ENCODE measurements at places on chromosomes 7 and 10.

- no peak for DNase-seq
Measured at GRCh38 chr10:6083523-6084475, 5.0 kb upstream of the RBM17 start.

- DNase-seq = no peak
Measured at GRCh38 chr10:50447691-50448090, 176.1 kb downstream of the SGMS1 start.

- DNase-seq = peak; percentile 51
Measured at GRCh38 chr7:34823650-34824258, 165.7 kb downstream of the NPSR1 start.

DNA sequence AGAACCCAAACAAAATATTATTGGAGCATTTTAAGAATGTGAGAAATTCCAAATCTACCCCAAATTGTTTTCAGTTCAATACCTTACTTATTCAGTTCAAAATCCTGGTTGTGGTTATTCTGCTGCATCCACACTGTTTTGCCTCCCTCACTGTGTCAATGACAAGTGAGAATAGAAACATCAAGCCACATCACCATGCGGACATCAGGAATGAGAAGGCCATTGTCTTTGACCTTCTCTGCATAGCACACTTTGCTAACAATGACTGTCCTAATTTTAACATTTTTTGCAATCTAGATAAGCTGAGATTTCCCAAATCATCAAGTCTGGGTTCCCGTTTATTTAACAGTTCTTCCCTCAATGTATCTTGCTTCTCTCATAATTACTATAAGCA, 93.7 kb downstream of the ELAPOR2 start:
- no peak for DNase-seq

DNA sequence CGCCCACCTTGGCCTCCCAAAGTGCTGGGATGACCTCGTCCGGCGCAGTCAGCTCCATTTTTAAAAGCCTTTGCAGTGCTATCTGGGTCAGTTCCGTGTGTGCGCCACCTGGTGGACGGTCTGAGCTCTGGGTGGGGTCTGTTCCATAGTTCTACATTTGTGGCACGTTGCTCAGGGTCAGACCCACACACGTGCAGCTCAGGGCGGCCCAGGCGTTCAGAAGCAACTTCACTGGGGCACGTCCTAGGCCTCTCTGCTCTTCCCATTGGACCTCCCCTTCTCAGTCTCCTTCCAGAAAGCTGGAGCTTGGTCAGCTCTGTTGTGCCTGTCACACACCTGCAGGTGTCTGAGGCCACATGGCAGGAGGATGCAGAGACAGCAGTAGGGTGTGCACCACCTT, 137.9 kb downstream of the DNAJB6 start:
- peak; percentile 42 for DNase-seq

GRCh38 chr7:155494551-155494950, 36.6 kb downstream of the EN2 start:
- DNase-seq = no peak

- DNase-seq = no peak
Measured at GRCh38 chr7:11615174-11615573, 216.8 kb downstream of the THSD7A start.

- DNase-seq = no peak
Measured at GRCh38 chr7:19899529-19899928, 126.1 kb upstream of the TMEM196 start.

DNA sequence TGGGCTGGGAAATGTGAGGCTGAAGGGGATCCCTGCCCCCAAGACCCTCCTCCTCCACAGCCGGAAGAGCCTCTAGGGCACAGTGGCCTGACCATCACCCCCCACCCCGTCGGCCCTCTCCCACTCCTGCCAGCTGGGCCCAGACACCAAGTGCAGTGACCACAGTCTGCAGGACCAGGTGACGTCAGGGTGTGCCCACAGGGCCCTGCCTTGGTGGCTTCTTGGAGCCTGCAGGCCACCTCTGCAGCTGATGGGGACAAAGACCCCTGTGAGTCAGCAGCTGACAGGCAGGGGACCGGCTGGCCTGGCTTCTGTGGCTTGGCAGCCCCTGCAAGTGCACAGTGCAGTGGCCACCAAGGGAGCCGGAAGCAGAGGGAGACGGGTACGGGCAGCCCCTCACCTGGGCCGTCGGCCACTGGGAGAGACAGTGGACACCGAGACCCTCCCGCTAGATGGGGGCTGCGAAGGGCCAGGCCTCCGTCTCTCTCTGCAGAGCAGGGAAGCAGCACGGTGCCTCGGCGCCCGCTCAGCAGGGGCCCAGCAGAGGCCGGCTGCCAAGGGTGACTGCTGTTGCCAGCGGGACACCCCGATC, 274.6 kb downstream of the ELFN1 start:
- DNase-seq = no peak

Data from stimulated activated CD4-positive, alpha-beta T cell treated with anti-CD3 and anti-CD28 coated beads, Interleukin-4, amount 100 ng/mL, for 48 hours (primary cell).